A549 treated with Hydrocortisone at 1 μM for 4 hours (cell line): ENCODE measurements at places on chromosomes 2 and 18. TPM values are rescaled to one million over a fixed set of nuclear protein-coding genes. Genes with fewer than 3 reads are reported as not detected.

Gene LINC00305
- not detected in 5 replicates for total RNA-seq

Gene SNED1
- 0.47 to 1.2 TPM (median 0.83 TPM) in 5 replicates for total RNA-seq

Gene SFTPB
- total RNA-seq: 0.06 to 0.31 TPM (median 0.13 TPM) in 5 replicates

Gene ARHGAP25
- 0.18 to 0.39 TPM (median 0.26 TPM) in 5 replicates for total RNA-seq

Gene MYCN
- total RNA-seq: not detected in 5 replicates

Gene SCG2
- 0.90 to 1.3 TPM (median 0.98 TPM) in 5 replicates for total RNA-seq

Gene VWA3B
- 0.15 to 0.29 TPM (median 0.26 TPM) in 3 of 5 replicates, not detected in the others for total RNA-seq

Gene ZNF521
- total RNA-seq: not detected in 5 replicates

Gene COPS7B
- 36.8 to 41.3 TPM (median 40.3 TPM) in 5 replicates for total RNA-seq

Gene UNC80
- not detected in 5 replicates for total RNA-seq

Gene RPRM
- total RNA-seq: 0.07 to 0.10 TPM in 2 of 5 replicates, not detected in the others

Gene CD8B2
- total RNA-seq: not detected in 5 replicates

Gene CPLX4
- not detected in 5 replicates for total RNA-seq

Gene BCL11A
- 0.03 to 0.25 TPM (median 0.13 TPM) in 5 replicates for total RNA-seq

Gene POTEC
- total RNA-seq: not detected in 5 replicates

Gene MAP3K19
- total RNA-seq: not detected in 5 replicates

Gene TMEM163
- total RNA-seq: 0.06 to 0.22 TPM (median 0.16 TPM) in 5 replicates

Gene HSPE1
- total RNA-seq: 431 to 752 TPM (median 465 TPM) in 5 replicates

Gene OSR1
- 8.0 to 11.8 TPM (median 8.2 TPM) in 5 replicates for total RNA-seq

Gene RAB6C
- not detected in 5 replicates for total RNA-seq

Gene CD302
- 1.9 to 2.5 TPM (median 2.5 TPM) in 5 replicates for total RNA-seq

Gene MAL
- total RNA-seq: 0.15 to 0.23 TPM (median 0.20 TPM) in 5 replicates

Gene CTNNA2
- total RNA-seq: 0.15 to 0.36 TPM (median 0.21 TPM) in 5 replicates

Gene KLHL41
- total RNA-seq: 0.13 to 0.31 TPM (median 0.18 TPM) in 5 replicates

Gene LONRF2
- total RNA-seq: 2.0 to 2.6 TPM (median 2.5 TPM) in 5 replicates

Gene MAP4K3
- total RNA-seq: 15.4 to 26.2 TPM (median 18.6 TPM) in 5 replicates

Gene UPP2
- total RNA-seq: not detected in 5 replicates

Gene RETSAT
- 51.4 to 61.3 TPM (median 53.8 TPM) in 5 replicates for total RNA-seq

Gene CEP192
- total RNA-seq: 7.4 to 10.2 TPM (median 8.0 TPM) in 5 replicates

Gene CASP10
- 1.6 to 2.5 TPM (median 2.2 TPM) in 5 replicates for total RNA-seq

Gene CTAGE1
- total RNA-seq: not detected in 5 replicates

Gene SCN7A
- not detected in 5 replicates for total RNA-seq

Gene ABCG8
- 0.01 TPM in 1 of 5 replicates, not detected in the others for total RNA-seq

Gene M1AP
- 0.03 TPM in 1 of 5 replicates, not detected in the others for total RNA-seq

Gene ASAP2
- 36.1 to 59.0 TPM (median 49.8 TPM) in 5 replicates for total RNA-seq

Gene TTC27
- 23.0 to 29.5 TPM (median 24.2 TPM) in 5 replicates for total RNA-seq

Gene DSG2
- 43.0 to 81.7 TPM (median 62.8 TPM) in 5 replicates for total RNA-seq

Gene SNX17
- 141 to 146 TPM (median 144 TPM) in 5 replicates for total RNA-seq

Gene MTIF2
- 39.4 to 55.2 TPM (median 40.9 TPM) in 5 replicates for total RNA-seq

Gene POTEJ
- total RNA-seq: not detected in 5 replicates

Gene GPR35
- 0.61 to 0.90 TPM (median 0.87 TPM) in 5 replicates for total RNA-seq

Gene FBLN7
- total RNA-seq: 0.44 to 0.66 TPM (median 0.56 TPM) in 5 replicates

Gene TEKT4
- total RNA-seq: not detected in 5 replicates

Gene FAHD2B
- total RNA-seq: 10.7 to 12.6 TPM (median 12.1 TPM) in 5 replicates

Gene TNFAIP6
- 0.77 to 1.3 TPM (median 1.0 TPM) in 5 replicates for total RNA-seq

Gene XPO1
- 94.4 to 157 TPM (median 120 TPM) in 5 replicates for total RNA-seq

Gene TACR1
- total RNA-seq: 0.03 to 0.21 TPM (median 0.06 TPM) in 5 replicates

Gene NXPH2
- not detected in 5 replicates for total RNA-seq

Gene RAB17
- total RNA-seq: 0.25 to 0.85 TPM (median 0.41 TPM) in 5 replicates

Gene DSG1
- total RNA-seq: not detected in 5 replicates

Gene DSG3
- total RNA-seq: 0.01 to 0.02 TPM (median 0.02 TPM) in 3 of 5 replicates, not detected in the others

Gene KCNJ3
- total RNA-seq: not detected in 5 replicates

Gene CCDC85A
- total RNA-seq: 0.29 to 0.33 TPM (median 0.32 TPM) in 5 replicates

Gene KLF7
- total RNA-seq: 17.0 to 31.0 TPM (median 28.5 TPM) in 5 replicates

Gene CPO
- total RNA-seq: not detected in 5 replicates

Gene MYOM1
- total RNA-seq: 0.09 to 0.41 TPM (median 0.15 TPM) in 5 replicates

Gene TCF4
- 0.87 to 2.4 TPM (median 1.6 TPM) in 5 replicates for total RNA-seq
